ENCODE measurements at places on chromosomes 7 and 10.

- DNase-seq, result no peak
Observed at GRCh38 chr7:142248-142941, 50.0 kb upstream of the FAM20C start.

DNA sequence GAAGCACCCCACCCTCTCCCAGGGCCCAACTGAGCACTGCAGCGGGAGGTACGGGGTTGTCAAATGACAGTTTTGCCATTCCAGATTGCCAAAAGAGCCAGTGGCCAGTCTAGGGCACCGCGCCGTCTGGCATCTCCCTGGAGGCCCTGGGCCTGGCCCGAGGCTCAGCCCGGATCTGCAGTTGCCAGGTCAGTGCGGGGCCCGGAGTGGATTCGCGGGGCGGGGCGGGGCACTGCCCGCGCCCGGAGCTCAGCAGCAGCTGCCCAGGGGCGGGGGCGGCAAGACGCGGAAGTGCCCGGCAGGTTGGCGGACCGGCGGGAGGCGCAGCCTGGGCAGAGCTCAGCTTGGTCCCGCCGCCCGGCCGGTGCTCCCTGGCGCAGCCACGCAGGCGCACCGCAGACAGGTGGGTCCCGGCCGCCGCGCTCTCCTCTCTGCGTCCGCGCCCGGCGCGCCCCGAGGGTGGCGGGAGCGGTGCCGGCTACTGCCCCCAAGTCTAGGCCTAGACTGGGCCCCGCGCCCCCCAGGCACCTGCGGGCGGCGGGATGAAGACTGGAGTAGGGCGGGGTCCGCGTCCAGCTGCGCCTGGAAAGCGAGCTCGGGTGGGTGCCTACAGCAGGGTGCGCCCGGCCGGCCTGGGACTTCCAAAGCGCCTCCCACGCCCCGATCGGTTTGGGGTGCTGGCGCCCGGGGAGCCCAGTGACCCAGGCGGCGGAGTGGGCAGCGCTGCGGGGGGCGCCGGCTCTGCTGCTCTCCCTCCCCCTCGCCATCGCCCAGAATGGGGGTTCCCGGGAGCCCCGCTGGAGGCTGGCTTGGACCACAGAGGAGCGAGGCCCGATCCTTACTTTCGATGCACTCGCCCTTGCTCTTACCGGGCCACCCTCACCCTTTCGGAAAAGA lies at the start of gene IRF5:
TSS of gene IRF5 (plus strand) at position 281 of the 897 bp plus-strand sequence. CDS start 4,155 bp downstream, outside the sequence.
- DNase-seq, result no peak

- DNase-seq, result peak; percentile 67
Observed at GRCh38 chr7:35185908-35186731, 67.8 kb downstream of the TBX20 start.

DNA sequence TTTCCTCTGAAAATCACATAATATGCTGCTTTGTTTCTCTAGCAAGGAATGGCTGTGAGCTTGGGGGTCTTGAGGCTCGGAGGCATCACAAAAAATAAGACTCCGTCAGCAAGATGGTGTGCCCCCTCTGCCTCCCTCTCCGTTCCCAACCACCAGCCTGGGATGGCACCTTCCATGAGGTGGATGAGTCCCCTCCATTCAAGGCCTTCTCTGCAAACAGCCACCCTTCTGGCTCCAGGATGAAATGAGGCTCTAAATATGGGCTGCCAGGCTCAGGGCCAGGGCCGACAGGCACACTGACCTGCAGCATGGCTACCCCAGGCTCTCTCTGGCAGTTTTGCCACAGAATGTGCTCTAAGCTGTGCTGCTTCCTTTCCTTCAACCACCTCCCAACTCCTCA lies 521.5 kb downstream of the PTPRN2 start:
- DNase-seq, result no peak

- DNase-seq, result no peak
Observed at GRCh38 chr7:139099172-139099947, 10.2 kb downstream of the ZC3HAV1 start.

- DNase-seq, result no peak
Observed at GRCh38 chr10:22326145-22326702, 5.3 kb downstream of the BMI1 start.

DNA sequence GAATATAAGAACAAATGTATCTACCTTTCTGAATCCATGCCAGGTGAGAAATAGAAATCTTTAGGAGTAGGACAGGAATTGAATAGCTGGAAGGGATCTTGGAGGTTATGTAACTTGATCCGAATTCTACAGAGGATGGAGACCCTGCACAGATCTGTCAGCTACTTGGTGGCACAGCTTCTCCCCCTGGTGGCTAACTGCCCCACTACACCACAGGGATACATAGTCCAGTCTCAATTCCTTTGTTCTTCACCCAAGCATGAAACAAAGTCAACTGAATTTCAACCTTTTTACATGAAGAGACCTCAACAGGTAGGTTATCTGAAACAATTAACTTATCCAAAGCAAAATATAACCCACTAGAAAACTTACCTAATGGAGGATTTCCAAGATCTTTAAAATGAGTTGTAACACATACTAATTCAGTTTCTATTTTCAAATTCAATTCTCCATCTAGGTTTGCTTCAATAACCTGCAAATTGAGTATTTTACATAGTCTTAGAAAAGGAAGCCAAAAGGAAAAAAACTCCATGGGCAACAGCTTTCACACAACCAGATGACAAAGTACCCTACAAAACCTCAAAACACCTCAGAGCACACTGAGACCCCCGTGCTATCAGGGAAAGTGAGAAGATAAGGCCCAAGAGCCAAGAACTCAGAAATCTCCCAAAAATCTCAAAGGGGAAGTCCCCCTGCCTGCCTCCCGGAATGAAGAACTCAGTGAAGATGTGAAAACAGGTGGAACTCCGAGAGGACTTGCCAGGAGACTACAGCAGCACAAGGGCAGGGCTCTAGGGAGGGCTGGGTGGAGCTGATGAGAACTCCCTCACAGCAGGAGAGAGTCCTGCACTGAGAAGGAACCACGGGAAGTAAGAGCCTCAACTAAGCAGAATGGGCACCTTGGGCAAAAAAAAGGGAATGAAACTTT lies 10.3 kb downstream of the HUS1 start:
- peak; percentile 93 for DNase-seq

DNA sequence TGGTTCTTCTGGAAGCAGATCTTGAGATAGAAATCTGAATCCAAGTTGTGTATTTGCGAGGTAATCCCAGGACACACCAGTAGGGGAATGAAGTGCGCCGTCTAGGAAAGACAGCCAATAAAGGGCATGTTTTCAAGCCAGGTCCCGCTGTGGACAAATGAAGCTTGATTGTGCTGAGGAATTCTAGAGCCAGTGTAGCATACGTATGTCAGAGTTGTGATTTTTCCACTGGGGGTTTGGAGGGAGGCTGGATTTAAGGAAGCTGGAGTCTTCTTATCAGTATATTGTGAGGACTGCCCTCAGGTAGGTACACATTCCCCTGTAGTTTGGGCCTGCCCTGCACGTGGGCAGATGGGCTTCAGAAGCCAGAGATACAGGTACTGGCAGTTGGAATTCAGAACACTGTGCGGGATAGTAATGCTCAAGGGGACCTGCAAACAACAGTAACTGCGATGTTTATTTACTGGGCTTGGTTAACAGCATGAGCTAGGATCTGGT lies 50.9 kb downstream of the GALNT11 start:
- DNase-seq, result peak; percentile 38

GRCh38 chr10:93336110-93336509 lies 146.0 kb downstream of the MYOF start:
- no peak for DNase-seq

GRCh38 chr7:132276976-132277725 lies 299.1 kb downstream of the PLXNA4 start:
- DNase-seq, result peak; percentile 48

DNA sequence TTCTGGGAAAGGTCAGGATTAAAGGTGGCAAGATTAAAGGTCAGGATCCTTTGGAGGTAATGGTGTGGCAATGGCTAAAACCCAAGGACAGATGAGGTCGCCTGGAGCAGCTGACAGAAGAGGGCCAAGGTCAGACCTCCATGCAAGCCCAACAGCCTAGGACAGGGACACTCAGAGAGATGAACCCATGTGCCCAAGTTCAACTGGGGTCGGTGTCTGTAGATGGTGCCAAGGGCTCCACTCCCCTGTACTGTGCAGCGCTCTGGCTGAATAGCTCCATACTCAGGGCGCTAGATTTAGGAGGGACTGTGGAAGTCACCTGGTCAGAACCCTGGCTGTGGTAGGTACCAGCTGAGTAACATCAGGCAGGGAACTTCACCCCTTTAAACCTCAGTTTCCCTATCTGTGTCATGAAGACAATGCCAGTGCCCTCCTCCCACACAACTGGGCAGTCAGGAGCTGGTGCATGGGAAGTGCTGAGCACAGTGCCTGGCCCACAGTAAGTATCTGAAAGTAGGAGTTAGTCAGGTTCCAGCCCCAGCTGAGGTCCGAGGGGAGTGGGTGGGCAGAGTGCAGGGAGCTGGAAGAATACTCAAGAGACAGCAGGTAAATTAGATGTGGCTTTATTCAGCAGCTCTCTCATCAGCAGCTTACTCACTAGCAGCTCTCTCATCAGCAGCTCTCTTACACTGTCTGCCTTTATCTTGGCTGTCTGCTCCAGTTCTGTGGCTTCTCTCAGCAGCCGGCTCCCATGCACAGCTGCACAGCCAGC lies 327.1 kb downstream of the GLRX3 start:
- DNase-seq, result no peak

- DNase-seq, result no peak
Observed at GRCh38 chr10:58305821-58306220, 29.0 kb upstream of the UBE2D1 start.

DNA sequence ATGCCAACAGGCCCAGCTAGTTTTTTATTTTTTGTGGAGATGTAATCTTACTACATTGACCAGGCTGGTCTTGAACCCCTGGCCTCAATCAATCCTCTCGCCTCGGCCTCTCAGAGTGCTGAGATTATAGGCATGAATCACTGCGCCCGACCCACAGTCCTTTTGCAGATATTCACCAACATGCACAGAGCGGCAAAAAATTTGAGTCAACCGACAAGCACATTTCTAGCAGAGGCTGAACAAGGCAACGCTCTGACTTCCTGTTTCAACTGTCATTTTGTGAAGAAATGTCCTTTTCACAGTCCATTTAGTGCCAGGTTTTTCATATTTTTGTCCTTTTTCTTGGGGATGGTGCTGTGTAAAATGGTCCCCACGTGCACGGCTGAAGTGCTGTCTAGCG lies 71.1 kb upstream of the KAT6B start:
- DNase-seq, result no peak

DNA sequence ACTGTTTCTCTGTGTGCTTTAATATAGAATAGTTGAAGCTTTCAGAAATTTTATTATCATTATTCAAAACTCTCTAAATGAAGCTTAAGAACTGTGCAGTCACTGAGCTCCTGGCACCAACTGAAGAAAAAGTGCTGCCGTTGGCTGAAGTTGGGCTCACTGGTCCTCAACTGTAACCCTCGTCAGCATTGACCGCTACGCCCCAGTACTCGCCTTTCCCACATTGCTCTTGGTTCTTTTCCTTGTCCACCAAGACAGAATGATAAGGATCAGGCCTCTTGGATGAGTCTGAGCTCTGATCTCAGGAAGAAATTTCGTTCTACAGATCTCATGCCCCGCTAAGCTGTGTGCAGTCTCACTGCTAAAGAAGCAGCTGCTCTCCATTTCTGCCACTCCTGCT lies 7.9 kb upstream of the TAF3 start:
- no peak for DNase-seq

DNA sequence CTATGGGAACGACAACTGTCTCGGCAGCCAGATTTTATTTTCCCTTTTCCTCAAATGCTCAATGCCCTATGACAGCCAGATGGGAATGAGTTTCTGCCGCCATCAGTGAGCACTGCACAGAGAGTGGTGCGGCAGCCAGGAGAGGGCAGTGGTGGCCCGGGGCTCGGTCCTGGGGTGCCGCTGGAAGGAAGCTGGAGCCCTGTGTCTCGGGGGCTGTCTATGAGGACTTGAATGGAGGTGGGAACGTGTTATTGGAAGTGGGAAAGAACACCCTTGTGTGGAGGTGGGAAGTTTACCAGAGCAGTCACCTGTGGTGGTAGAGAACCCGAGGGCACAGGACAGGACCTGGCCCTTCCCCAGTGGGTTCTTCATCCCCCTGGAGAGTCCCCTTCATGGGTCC lies 35.8 kb downstream of the JAKMIP3 start:
- no peak for DNase-seq

- no peak for DNase-seq
Observed at GRCh38 chr10:70379581-70380176, 2.7 kb downstream of the LRRC20 start.

GRCh38 chr7:51067757-51068156 lies 248.9 kb downstream of the COBL start:
- peak; percentile 77 for DNase-seq

DNA sequence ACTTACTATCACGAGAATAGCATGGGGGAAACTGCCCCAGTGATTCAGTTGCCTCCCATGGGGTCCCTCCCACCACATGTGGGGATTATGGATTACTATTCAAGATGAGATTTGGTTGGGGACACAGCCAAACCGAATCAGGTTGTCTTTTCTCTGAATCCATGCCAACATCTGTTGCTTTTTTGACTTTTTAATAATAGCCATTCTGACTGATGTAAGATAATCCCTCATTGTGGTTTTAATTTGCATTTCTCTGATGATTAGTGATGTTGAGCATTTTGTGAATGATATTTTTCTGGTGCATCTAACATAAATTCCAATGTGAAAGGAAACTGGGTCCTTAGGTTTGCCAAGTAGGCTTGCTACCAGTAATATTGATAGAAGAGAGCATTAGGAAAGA lies 69.0 kb upstream of the ARHGAP21 start:
- DNase-seq, result no peak

- no peak for DNase-seq
Observed at GRCh38 chr10:13877154-13877909, 290.6 kb downstream of the PRPF18 start.

DNA sequence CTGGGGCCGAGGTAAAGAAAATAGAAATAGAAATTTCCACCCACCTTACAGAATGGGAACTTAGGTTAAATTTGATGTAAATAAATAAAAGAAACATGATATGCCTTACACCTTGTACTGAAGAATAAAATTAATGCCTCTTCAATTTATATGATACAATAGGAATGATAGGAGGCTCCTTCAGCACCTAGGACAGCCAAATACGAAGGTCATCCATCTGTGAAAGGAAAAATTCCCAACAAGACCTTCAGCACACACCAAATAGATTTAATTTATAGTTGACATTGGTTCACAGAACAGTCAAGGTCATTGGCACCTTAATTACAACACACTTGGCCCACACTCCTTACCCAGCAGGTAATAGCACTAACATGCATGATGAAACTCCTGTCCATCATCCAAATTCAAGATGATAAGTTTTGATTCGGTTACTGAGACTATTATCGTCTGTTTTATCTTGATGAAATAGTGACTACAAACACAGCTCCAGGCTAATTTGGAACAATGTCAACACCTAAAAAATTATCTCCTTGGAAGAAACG lies 250.9 kb downstream of the SNX13 start:
- DNase-seq, result no peak

DNA sequence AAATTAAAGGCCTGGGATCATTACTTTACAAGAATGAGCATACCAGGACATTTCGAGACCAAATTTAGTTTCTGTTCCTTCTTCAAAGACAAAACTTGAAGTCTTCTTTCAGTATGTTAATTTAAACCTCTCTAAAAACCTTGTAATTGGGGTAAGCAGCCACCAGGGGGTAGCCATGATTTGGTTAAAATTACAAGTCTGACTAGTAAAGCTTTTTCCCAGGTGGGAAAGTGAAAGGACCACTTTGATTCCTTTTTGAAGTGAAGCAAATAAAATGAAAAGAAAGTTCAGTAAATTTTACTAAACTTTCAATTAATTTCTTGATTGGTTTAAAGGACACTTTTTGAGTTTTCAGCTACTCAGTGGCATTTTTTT lies 294.3 kb downstream of the BBS9 start:
- no peak for DNase-seq

- DNase-seq, result no peak
Observed at GRCh38 chr10:32972460-32972859, 14.4 kb upstream of the ITGB1 start.
